ENCODE measurements at places on chromosomes 1 and 21.
A peak's percentile ranks its signal among the peaks of the same experiment; 100 is the strongest.

- no peak for DNase-seq
Observed at GRCh38 chr1:205350124-205350523, 6.6 kb downstream of the KLHDC8A start.

- DNase-seq, result no peak
Observed at GRCh38 chr1:4301007-4301406, 353.4 kb upstream of the AJAP1 start.

DNA sequence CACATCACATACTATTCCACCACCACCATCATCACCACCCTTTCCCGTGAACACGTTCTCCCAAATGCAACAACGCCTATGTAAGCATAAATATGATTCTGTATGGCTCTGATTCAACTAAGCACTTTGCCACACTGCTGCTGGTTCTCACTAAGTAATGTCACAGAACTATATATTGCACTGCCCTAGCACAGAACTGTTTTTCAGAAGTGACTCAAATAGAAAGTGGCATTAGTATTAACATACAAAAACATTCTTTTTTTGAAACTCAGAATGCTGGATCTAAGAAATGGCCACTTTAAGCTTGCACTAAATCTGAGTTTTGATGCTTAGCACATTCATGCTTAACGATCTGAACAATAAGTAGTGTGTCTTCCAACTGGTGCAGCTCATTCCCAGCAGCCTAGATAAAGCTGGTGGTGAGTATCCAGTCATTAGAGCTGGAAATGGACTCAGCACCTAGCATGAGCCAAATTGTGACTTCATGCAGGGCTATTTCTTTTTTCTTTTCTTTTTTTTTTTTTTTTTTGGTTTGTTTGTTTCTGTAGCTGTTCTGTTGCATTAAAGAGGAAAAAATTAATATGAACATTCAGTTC is 46.2 kb upstream of the ZC3H11B start:
- no peak for DNase-seq

GRCh38 chr1:28343405-28343804 is 14.6 kb downstream of the MED18 start:
- DNase-seq, result no peak

GRCh38 chr1:8003438-8004112 is 22.5 kb downstream of the ERRFI1 start:
- no peak for DNase-seq

DNA sequence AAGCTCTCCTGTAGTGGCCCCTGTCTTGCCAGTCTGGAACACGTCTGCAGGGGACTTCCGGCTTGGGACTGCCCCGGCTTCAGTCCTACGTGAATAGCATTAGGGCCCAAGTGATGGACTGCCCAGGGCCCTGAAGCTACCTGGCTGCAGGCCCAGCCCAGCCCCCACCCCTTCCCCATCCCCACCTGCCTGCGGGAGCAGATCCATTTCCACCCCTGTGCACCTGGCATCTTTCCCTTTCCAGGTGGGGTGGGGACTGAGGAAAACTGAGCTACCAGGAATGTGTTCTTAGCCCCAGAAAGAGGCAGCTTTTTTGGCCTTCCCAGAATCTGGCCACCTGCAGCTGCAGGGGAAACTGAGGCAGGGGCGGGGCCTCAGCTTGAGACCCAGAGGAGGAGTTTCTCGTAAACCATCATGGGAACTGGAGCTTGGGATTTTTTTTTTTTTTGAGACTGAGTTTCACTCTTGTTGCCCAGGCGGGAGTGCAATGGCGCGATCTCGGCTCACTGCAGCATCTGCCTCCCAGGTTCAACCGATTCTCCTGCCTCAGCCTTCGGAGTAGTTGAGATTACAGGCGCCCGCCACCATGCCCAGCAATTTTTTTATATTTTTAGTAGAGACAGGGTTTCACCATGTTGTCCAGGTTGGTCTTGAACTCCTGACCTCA is 3.2 kb downstream of the EDN2 start:
- no peak for DNase-seq

GRCh38 chr1:173405281-173405680 is 71.9 kb upstream of the PRDX6 start:
- DNase-seq, result no peak

- DNase-seq, result no peak
Observed at GRCh38 chr21:46061950-46062349, 36.0 kb upstream of the COL6A2 start.

GRCh38 chr1:41813755-41814745 is 104.7 kb downstream of the HIVEP3 start:
- no peak for DNase-seq

- DNase-seq, result peak; percentile 73
Observed at GRCh38 chr21:42636520-42637266, 16.7 kb upstream of the PDE9A start.

DNA sequence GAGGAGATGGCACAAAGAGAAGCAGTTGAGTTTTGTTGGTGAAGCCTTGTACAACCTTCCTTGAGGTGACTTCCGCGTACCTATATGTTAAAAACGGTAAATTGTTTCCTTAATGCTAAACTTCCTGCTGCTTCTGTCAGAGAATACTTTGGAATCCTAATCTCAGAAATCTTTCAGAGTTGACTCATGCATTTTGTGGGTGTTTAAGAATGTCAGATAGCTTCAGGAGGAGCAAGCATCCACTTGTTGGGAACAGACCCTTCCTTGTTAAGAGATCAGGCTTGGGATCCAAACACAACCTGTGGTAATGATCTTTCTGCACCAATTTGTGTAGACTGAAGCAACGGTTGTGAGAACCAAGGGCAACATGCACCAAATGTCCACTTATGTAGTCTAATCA is 29.5 kb downstream of the AK4 start:
- no peak for DNase-seq

DNA sequence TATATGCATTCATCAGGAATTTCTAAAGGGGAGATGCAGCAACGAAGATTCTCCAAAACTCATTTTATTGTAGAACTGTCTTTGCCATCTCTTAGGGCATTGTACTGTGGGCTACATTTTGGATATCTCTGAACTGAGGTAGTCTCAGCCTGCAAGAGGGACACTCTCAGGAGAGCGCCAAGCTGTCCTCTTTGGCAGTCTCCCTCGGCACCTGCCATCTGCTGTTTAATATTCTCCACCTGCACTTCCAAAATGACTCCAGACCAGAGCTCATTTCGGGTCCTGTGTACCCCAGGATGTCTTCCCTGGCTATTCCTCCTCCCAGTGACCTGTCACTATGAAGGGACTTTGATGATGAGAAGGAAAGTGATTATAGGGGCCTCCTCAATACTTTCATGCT is 356.3 kb upstream of the C1orf174 start:
- DNase-seq, result no peak

DNA sequence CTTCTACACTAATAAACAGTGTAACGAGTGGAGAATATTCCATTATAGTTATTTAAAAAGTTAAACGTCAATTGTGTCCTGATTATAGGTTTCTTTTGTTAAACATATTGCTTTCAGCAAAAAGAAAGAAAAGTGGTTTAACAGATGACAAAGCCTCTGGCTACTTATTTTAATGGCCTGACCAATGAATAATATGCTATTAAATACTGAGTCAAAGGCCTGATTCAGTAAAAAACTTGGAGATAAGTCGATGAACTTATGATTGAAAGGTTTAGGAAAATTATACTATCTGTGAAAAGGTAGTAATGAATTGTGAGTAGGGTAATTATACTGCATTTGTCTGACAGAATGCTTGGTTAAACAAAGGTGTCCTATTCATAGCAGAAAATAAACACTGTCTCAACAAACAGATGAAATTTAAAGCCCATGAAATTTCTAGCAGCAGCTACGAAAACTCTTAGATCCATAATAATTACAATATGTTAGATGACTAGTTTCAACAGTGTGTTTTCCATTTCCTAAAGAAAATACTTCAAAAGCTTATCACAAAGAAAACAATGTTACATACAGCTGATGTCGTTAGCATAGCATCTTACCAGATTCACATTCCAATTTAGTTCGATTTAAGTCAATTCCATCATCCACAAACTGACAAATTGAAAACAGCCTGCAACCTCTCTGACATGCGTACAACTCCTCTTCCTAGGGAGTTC is 6.2 kb downstream of the TMEM59 start:
- DNase-seq, result no peak

- DNase-seq, result no peak
Observed at GRCh38 chr1:225941187-225941941, at the start of gene LEFTY2. TSS of gene LEFTY2 (minus strand) at chr1:225941220. CDS start at chr1:225941140, 80 bp downstream.

DNA sequence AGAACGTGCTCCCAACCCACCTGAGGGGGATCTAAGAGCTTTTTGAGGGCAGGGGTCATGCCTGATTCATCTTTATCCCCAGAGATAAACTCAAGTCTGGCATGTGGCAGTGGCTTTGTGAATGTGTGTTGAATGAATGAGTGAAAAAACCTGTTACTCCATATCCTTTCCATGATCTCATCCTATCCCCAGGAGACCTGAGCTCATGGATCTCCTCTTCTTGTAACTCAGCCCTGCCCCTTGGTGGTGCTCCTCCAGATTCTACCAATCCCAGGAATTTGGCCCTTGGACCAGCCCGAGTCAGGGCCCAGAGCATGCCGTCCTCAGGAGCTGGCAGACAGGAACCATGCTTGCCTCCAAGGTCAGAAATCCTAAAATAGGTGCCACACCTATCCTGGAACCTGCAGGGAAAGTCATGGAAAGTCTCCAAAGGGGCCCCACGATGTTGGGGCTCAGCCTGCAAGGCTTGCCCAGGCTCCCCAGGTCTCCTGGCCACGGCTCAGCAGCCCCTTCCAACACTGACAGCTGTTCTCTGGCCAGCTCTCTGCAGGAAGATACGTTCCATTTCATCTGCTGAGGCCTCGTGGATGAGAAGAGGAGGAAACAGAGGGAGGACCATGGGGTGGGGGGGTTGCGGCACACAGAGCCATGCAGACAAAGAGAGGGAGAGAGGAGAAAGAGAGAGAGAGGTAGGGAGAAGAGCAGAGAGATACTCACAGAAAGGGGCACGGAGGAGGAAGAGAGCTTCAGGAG is 214.6 kb downstream of the TRABD2B start:
- no peak for DNase-seq

DNA sequence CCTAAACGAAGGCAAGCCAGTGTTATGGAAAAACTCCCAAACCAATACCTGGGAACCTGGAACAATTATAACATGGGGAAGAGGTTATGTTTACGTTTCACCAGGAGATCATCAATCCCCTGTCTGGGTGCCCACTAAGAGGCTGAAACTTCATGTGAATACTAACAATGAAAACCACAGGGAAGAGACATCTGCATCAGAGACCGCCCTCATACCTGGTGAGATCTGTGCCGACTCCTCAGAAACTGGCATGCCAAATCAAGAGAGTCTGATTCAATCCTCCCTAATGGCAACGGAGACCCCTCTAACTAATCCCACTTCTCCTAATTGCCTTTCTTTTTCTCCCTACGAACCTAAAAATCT is 163.2 kb downstream of the IER5 start:
- DNase-seq, result no peak

DNA sequence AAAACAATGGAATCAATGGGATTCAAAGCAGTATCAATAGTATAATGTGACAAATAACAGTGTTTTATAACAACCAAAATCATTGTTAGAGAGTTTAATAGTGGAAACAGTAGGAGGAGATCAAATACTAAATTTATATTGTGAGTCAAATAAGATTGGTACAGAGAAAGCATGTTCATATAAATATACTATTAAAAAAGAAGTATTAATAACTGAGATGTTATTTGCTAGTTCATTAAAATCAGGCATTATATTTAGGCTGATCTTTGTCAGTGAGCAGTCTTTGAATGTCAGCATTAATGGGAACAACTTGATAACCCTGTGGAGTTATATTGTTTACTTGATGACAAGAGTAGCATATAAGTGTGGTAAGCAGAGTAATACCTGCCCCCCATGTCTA is 30.6 kb downstream of the PRKAA2 start:
- no peak for DNase-seq
